ENCODE measurements at places on chromosomes 1 and 21.

DNA sequence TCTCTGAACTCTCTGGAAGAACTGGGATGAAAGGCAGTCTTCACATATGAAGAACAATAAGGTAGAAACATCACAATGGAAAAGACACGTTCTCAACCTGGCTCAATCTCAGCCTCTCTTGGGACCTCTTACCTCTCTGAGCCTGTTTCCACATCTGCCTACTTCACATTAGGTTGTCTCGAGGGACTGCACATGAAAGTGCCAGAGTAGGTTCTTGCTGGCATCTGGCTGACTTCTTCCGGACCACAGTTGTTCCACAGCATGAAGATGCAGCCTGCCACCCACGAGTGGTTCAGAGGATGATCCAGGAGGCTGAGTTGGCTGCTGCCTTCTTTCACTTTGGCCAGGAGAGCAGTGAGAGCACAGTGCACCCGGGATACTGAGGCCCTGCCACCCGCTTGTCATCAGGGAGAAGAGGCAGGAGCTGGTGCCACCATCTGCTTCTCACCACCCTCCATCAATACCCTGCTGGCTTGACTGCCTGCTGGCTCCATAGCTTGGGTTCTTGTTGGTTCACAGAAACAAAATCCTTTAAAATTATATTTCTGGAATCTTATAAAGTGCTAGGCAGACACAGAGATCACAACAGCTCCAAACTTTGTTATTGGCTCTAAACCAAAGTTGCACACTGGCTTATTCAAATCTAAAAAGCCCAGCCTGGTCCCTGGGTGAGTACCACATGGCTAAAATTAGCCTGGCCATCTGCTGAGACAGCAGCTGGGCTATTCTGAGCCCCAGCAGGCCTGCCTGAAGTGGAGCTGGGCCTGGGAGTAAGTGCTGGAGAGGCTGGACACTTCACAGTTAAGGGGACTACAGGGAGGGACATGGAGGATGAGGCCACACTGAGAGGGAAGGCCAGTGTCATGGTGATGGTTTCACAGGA, 46.9 kb upstream of the LIN9 start:
- DNase-seq, result no peak

DNA sequence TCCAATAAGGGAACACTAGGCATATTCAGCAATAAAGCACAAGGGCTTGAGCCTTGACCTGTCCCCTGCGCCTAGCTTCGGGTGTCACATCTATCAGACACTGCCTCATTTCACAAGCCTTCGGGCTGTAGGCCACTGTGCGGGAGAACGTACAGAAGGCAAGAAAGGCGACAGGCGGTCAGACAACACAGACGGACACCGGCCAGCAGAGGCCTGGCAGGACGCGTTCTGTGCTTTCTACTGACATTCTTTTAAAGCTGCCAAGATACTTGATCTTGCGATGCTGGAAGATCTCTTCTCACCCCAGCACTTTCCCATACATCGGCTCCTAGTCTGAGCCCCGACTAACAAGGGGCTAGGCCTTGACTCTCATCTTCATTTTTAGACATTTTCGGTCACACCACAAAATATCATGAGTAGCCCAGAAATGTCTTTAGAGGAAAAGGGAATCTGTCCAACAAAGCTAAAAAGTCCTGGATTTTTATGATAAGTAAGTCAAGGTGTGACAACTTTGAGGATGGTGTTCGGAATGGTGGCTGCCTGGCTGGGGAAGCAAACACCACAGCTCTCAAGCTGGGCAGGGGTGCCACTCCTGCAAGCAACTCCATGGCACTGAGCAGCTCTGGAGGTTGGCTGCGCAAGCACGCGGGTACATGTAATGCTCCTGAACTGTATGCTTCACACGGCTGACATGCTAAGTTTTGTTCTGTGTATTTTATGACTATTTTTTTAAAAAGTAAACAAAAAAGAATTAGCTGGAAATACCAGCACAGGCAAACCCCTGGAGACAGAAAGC, 18.7 kb downstream of the RIPK4 start:
- DNase-seq, result no peak

- no peak for DNase-seq
These were observed 124.3 kb downstream of the LACTBL1 start for GRCh38 chr1:22848405-22848804.

- no peak for DNase-seq
These were observed 473.3 kb downstream of the NEGR1 start for GRCh38 chr1:71809085-71809484.

GRCh38 chr1:55869065-55869464, 653.9 kb upstream of the USP24 start:
- DNase-seq, result peak; percentile 44
